Stomach (tissue), 19 donors: ENCODE measurements at places on chromosomes 5 and 9.

DNA sequence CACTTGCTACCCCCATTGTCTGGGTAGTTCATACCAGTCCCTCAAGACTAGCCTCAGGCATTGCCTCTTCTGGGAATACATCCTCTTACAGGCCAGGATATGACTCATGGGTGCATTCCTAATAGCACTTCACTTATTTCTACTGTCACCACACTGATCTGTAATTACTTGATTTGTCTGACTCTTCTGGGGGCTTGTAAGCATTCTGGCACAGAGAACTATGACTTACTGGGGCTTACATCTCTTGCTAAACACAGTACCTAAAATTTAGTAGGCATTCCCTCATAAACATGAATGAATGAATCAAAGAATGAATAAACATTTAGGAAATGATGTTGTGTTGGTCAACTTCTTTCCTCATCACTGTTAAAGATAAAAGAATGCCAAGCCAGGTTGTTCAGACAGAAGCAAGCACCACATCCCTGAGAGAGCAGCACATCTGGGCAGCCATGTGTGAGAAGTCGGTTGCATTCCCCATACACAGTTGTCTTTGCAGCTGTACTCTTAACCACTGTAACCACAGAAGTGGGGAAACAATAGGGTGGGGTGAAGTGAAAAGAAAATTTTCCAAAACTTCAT lies 27.6 kb downstream of the IL7R start:
- no peak for DNase-seq

DNA sequence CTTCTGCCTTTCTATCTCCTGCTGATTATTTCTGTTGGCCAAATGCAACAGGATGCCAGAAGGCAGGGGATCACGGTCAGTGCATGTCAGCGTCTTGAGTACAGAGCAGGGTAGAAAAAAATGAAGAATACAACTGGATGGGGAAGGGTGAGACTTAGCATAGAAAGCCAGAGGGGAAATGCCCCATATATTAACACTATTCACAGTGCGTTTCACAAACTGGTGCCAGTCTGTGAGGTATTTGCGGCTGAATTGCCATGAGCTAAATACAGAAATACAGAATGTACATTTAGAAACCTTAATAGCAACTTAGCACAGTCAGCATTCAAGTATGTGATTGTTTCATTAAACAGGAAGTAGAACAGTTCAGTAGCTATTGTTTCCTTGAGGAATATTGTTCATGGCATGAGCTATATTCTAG lies 31.0 kb upstream of the SLC1A3 start:
- DNase-seq, result no peak

DNA sequence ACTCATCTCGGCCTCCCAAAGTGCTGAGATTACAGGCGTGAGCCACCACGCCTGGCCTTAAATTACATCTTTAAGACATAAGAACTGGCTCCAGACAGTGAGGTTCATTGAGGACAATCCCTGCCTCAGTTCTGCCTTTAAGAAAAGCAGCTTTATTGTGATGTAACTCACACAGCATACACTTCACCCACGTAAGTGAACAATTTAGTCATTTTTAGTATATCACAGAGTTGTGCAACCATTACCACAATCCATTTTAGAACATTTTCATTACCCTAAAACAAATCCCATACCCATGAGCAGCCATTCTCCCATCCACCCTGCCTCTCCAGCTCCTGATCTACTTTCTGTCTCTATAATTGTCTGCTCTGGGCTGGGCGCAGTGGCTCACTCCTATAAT lies 24.0 kb upstream of the LTC4S start:
- DNase-seq, result no peak

DNA sequence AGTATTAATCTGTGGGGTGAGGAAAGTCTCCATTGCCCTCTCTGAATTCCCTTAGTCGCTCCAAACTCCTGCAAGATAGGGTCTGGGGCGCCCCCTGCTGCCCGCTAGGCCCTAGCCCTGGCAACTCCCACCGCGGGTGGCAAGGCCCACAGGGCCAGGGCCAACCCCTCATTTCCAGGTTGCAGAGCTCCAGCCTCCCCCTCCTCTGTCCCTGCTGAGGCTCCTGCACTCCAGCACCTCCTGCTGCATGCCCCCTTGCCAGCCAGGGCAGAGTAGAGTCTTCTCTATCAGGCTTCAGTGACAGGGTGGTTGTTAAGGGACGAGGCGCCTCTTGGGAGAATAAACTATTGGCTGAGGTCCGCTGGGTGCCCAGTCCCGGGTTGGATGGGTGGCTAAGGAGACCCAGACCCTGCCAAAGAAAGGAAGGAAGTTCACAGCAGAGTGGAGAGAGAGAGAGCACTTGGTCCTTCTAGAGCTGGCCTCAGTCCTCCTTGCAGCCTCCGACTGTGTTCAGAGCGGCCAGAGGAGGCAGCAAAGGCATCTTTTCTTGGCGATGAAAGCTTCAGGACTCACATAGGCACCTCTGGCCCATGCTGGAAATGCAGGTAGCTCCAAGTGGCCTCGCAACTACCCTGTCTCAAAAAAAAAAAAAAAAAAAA lies 45.6 kb downstream of the SAR1B start:
- DNase-seq, result peak; percentile 92

GRCh38 chr5:56389261-56389660 lies 156.1 kb upstream of the ANKRD55 start:
- DNase-seq, result no peak

DNA sequence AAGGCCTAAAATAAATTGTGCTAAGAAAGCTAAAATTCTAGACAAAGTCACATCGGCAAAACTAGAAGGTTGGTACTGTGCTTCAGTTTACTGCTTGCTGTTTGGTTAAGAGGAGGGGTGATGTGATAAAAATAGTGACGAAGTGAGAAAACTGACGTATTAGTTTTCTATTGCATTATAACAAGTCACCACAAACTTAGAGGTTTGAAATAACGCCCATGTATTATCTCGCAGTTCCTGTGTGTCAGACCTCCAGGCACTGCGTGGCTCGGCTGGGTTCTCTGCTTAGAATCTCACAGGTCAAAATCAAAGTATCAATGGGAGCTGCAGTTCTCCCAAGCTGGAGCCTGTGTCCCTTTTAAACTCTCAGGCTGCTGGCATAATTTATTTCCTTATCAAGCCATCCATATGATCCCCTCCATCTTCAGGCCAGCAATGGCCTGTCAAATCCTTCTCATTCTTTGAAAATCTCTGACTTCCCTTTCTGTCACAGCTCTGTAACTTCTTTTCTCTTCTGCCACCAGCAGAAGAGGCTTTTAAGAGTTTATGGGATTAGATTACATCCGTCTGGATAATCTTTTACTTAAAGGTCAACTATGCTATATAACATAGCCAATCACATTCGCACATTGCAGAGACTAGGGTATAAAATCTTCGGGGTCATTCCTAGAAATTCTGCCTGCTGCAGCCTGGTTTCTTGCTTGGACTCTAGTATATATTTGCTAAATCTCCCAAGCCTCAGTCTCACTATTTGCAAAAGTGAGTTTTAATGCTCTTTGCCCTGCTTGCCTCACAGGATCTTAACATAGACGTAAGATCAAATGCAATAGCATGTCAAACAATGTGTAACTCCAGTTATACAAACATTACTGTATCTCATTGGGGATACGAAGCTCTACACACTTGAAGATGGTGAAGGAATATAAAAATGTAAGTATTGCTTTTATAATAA lies 104.0 kb upstream of the CDKN2B start:
- no peak for DNase-seq

DNA sequence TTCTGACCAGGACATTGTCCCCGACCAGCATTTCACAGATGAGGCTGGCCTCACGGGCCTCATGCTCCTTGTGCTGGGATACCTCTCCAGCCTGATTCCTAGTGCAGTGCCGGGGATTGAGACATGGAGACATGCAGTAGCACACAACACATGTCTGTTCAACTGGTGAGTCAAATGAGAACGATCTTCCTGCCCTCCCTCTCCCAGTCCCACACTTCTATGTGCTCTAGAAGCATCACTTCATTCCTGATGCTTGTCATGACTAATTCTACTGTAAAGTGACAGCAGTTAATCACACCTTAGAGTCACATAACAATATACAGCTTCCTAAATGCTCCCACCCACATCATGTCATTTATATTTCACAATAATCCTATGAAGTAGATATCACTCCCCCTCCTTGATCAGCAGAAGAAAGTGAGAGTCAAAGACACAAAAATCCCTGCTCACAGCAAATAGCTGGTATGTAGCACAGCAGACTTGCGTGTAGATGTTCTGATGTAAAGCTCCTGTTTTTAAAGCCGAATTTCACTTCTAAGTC lies 101.8 kb downstream of the CCDC192 start:
- DNase-seq, result no peak

- DNase-seq, result peak; percentile 92
Observed at GRCh38 chr5:74641735-74642542, 1.4 kb upstream of the ENC1 start.

DNA sequence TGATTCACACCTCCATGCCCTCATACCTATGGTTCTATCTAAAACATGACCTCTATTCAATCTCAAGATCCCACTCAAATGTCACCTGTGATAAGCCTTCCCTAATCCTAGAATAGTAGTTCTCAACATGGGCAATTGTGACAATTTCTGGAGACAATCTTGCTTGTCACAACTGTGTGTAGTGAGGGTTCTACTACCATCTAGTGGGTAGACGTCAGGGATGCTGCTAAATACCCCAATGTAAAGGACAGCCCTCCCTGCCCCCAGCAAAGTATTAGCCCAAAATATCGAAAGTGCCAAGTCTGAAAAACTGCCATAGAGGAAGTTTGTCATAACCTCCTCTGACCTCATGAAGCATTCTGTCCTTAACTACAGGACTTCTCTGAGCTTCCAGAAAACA lies 32.0 kb downstream of the TBCA start:
- no peak for DNase-seq

DNA sequence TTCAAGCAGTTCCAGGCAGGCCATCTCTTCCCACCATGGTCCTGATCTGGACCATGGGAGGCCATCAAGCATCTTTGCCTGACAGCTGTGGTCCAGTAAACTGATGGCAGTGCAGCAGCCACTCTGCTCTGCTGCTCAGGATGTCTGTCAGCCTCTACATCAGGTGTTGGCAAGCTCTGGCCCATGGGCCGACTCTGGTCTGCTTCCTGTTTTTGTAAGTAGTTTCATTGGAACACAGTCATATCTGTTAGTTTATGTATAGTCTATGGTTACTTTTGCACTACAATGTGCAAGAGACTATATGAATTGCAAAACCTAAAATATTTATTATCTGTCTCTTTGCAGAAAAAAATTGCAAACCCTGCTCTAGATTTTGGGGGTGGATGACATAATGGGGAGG lies 225.0 kb downstream of the KCTD16 start:
- DNase-seq, result no peak

GRCh38 chr5:31196309-31196708 lies 2.8 kb downstream of the CDH6 start:
- peak; percentile 36 for DNase-seq

DNA sequence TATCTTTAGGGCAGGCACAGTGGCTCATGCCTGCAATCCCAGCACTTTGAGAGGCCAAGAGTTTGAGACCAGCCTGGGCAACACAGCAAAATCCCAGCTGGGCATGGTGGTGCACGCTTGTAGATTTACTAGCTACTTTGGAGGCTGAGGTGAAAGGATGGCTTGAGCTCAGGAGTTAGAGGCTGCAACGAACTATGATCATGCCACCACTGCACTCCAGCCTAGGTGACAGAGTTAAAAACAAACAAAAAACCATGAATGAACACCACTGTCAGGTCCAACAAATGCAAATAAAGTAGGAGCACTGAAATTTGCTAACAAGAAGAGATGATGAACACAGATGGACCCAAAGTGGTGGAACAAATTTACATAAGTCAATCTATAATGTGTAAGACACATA lies 4.9 kb downstream of the PTBP3 start:
- DNase-seq, result no peak

DNA sequence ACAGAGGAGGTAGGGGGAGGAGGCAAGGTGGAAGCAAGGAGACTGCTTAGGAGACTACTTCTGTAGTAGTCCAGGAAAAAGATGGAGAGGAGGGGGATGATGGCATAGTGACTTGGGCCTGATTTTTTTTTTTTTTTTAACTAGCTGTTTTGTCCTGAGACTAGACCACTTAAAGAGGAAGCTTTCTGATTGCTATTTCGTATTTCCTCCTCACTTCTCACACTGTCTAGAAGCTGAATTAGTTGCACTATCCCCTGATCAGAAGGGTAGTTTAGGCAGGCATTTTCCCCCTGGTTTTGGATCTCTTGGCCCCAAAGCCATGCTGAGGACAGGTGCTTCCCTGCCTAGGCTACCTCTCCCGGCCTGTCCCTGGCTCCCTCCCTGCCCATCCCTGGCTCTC lies 14.9 kb downstream of the LARP1 start:
- DNase-seq, result no peak

DNA sequence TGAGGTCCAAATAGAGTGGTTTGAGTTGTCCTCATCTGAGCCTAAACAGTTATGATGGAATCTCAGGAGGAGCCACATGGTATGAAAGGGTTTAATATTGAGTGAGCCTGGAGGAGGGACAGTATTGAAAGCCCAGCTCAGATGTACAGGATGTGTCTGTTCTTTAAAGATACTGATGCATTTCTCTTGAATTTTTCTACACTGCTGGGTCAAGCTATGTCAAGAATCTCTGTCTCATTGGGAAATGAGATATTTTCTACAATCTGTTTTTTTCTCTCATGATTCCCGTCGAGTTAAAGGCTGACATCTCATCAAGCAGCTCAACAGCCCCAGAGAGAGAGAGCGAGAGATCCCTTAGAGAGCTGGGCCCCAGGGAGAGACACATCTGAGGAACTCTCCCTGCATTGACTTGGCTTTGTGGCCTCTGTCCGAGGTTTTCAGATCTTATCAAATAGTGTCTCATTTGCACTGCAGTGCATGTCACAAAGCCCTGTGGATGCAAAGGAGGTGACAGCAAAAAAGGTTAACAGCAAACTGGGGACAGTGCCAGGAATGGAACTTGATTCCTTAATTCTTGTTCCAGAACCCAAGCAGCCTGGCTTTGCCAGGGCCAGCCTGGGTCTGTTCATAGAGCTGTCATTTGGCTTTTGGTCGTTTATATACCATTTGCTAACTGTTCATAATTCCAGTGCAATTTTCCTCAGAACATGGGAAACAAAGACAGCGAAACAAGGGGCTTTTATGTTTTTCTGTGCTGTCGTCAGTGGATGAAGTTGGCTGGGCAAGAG lies 19.0 kb upstream of the ACTBL2 start:
- peak; percentile 52 for DNase-seq

DNA sequence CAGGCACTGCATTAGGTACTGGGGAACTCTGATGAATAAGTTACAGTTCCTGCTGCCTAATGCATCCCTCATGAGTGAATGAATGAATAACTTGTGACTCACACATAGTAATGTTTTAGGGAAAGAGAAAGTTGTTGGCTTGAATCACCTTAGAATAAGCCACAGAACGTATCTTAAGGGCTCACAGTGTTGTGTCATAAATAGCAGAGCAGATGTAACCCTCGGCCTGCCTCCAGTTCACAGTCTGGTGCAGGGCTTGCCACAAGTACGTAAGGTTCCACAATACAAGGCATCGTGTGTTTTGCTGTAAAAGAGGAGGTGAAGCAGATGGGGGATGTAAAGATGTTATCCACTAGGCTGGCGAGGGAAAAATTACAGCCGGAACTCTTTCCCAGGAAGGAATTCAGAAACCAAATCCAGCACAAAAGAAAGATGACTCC lies 218.7 kb downstream of the TRPM3 start:
- peak; percentile 7 for DNase-seq
